ENCODE measurements at places on chromosomes 4 and X. TPM values are rescaled to one million over a fixed set of nuclear protein-coding genes. Genes with fewer than 3 reads are reported as not detected.

GRCh38 chr4:114577386-114577785, 21.2 kb upstream of the UGT8 start:
- DNase-seq, result no peak

The ZBTB49 gene
- 4.9 TPM for total RNA-seq

DNA sequence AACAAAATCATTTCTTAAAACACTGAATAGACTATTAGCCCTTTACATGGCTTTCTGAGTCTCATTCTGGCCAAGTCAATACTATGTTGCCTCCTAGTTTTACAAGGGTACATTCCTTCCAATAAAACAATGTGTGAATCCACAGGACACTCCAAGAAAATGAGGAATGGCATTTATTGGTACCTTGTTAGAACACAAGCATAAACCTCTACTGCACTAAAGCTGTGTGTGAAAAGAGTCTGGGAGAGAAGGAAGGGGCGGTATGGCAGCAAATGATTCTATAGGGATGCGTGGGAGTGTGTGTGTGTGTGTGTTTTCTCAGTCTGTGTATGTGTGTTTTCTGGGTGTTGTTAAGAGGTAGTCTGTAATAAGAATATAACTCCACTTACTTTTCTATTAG, 48.9 kb downstream of the CXCL1 start:
- no peak for DNase-seq

- no peak for DNase-seq
Measured at GRCh38 chr4:95472534-95472933, 76.2 kb downstream of the UNC5C start.

GRCh38 chr4:109887071-109887470, 25.6 kb upstream of the EGF start:
- no peak for DNase-seq

The SPANXB1 gene
- total RNA-seq, result not detected

The RPA4 gene
- 0.14 TPM for total RNA-seq

GRCh38 chr4:27836523-27836922, 975.9 kb downstream of the STIM2 start:
- no peak for DNase-seq

DNA sequence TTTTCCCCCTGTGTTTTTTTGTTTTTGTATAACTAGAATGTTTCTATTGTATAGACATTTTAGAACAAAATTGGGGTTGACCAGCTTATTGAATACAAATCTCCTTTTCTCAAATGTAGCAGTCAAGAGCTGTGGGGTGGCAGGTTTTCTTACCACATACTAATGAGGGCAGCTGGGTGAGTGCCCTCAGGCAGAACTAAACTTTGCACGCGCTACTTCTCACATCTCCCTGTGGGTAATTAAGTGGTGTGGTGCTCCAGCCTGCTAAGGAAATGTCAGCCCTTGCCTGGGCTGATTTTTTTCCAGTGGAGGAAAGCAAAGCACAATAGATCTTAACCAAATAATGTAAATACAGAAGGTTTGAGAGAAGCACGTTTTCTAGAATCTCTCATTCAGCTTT, 717.6 kb upstream of the TENM3 start:
- DNase-seq, result no peak

GRCh38 chrX:115936008-115936407, 234.5 kb upstream of the AGTR2 start:
- DNase-seq, result no peak

Measured in right cardiac atrium (tissue), 5 donors.